ENCODE measurements at places on chromosomes 2 and 18.

GRCh38 chr2:197090742-197091367, 164.3 kb upstream of the PGAP1 start:
- no peak for DNase-seq

- peak; percentile 44 for DNase-seq
Measured at GRCh38 chr2:233426619-233427342, 72.5 kb downstream of the DGKD start.

DNA sequence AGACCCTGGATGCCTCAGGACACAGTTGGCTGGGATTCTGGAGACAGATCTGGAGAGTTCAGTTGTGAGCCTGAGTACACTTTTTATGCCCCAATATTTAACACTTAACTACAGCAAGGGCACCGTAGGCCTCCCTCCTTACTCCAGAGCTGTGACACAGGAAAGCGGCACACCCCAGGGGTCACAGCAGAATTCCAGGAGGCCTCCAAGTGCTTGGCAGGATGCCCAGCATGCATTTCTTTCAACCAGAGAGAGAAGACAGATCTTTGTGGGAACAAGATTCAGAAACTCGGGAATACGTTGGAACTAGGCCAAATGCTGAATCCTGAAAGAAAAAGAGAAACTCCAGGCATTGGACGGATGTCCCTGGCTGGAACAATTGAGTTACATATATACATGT, 199.2 kb upstream of the NT5C1B start:
- no peak for DNase-seq

DNA sequence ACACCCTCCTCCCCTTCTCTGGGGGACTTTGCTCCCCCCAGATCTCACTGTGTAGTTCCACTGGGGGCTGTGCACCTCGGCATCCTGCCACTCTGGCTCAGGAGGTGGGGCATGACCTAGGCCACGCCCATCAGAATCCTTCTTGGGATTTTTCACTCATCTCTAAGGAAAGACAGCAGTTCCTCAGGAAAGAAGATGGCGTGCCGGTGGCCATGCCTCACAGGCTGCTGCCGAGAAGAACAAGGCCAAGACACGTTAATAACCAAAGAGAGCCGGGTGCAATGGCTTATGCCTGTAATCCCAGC, 3.2 kb downstream of the NMUR1 start:
- DNase-seq, result no peak

- DNase-seq, result no peak
Measured at GRCh38 chr2:29025711-29026110, 44.6 kb downstream of the TOGARAM2 start.
